Activated naive CD4-positive, alpha-beta T cell treated with anti-CD3 and anti-CD28 coated beads for 36 hours (primary cell): ENCODE measurements at places on chromosomes 6 and 20. TPM values are rescaled to one million over a fixed set of nuclear protein-coding genes. Genes with fewer than 3 reads are reported as not detected.

GRCh38 chr6:137148306-137149034 is 25.0 kb downstream of the IL22RA2 start:
- no peak for DNase-seq

NOTCH4 gene
- total RNA-seq: not detected

DNA sequence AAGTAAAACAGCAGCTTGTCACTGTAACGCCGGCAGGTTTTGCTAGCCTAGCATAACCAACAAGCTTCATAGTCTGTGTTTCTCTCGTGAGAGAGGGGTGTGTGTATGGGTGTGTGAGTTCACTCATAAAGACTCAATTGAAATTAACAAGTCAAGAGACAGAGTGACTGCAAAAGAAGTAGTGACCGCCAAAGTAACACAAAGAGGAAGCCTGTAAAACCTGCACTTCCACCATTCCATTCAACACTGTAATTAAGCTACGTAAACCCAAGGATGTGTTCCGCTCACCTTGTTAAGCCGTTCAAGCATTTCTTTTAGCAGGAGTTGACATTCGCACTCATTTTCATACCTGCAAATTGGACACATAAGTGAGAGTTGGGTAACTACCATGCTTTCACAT is 6.6 kb downstream of the BFSP1 start:
- DNase-seq: no peak

- DNase-seq: no peak
Observed at GRCh38 chr20:48215536-48215935, 430.3 kb upstream of the SULF2 start.

GPR6 gene
- total RNA-seq: not detected

GRCh38 chr6:107122748-107123147 is 7.4 kb upstream of the BEND3 start:
- DNase-seq: no peak

CCM2L gene
- total RNA-seq: not detected

TCP11 gene
- total RNA-seq: not detected

DNA sequence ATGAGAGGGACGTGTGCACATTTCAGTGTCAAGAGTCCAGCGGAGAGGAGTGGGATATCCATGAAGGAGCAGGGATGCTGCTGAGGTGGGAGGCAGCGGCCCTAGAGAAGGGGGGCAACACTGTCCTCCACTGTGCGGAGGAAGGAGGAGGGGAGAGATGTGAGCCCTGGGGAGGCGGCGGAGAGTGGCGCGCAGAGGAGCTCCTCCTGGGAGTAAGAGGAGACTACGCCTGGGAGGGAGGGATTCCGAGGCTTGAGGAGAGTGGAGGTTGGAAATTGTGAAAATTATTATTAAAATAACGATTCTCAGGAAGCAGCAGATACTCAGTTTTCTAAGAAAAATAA is 142.7 kb downstream of the CEP57L1 start:
- no peak for DNase-seq

HSPA12B gene
- total RNA-seq: not detected

HLA-DPB1 gene
- 4.0 TPM for total RNA-seq

DNA sequence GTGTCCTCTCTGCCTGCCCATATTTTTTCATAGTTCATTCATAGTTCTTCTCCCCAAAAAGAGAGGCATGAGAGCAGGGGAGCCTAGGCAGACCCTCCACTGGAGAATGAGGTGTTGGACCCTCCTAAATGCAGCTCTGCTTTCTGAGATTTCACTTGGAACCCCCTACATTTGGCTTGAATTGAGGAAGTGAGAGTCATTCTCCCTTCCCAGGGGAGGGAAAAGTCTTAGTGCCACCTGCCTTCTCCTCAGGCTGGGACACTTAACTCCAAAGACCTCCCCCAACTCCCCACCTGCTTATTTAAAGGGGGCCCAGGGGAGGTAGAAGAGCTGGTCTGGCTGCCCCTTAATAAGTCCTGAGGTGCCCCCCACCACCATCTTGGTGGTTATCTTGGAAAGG is 78.2 kb downstream of the CHMP4B start:
- DNase-seq: no peak

DNA sequence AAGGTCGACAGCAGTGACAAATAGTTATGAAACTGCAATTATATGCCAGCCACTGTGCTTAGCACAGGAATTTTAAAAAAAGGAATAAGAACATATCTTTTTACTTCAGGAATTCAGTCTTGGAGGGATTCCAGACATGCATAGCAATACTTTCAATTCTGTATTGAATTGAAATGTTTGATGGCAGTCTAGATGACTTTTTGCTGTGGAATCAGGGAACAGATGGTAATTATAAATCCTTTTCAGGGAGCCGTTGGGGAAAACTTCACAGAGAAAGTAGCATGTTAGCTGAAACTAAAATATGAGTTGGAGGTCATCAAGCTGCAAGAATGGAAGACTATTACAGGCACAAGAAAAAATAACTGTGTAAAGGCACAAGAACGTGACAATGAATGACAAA is 74.8 kb downstream of the IMPG1 start:
- DNase-seq: no peak

GRCh38 chr6:2264932-2265331 is 19.5 kb upstream of the GMDS start:
- DNase-seq: no peak

DNA sequence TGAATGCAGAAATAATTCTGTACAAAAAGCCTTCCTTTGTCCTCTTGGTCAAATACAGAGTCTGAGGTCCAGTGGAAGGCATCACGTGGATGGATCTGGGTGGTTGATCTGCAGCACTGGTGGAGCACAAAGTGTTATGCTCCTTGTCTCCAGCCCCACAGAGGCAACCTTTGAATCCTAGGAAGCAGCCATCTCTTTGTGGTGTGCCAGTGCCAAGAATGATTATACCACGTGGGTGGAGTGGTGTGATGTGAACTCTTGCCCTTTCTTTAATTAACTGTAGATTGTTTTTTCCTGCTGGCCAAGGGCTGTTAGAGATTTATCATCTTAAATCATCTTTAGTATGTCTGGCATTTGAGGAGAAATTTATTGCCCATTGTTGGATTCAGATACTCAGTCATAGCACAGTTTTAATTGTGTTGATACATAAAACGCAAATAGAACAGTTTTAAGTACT is 31.1 kb downstream of the NCOA7 start:
- no peak for DNase-seq

GRCh38 chr6:56491606-56492328 is 150.9 kb downstream of the DST start:
- DNase-seq: no peak

DNA sequence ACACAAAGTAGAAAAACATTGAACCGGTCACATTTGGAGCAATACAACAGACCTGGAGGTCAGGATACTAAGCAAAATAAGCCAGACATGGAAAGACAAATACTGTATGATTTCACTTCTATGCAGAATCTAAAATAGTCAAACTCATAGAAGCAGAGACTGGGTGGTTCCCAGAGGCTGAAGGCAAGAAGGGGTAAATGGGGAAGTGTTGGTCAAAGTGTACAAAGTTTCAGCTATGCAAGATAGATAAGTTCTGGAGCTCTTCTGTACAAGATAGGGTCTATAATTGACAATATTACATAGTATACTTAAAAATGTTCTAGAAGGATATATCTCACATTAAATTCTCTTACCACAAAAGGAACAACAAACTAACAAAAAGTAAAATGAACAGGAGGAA is 70.3 kb downstream of the TMEM244 start:
- DNase-seq: no peak

DNA sequence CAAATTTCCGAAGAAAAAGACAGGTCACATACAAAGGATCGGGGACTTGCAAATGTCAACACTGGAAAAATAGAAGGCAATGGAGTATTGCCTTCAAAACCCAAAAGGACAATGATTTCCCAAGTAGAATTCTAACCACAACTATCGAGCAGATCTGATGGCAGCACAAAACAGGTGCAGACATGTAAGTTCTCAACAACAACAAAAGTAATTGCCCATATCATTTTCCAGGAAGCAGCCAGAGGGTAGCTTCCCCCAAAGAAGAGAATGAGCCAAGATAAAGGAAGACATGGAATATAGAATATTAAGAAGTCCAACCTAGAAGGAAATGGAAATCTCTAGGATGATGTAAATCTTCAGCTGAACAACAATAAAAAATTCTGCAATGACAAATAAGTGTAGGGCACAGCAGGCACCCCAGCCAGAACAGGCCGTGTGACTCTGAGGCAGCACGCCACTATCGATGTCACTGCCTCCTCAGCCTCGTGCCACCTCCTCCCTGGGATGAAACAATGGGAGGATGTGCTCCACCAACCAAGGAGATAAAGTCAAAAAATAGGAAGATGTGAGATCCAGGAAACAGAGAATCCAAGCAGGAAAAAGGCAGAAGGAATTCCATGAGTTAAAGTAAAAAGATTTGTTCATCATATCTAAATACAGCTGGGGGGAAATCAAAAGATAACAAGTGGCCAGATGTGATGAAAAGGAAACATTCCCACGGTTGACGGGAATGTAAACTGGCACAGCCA is 34.1 kb downstream of the SERPINB1 start:
- DNase-seq: no peak

- peak; percentile 75 for DNase-seq
Observed at GRCh38 chr6:54717849-54718455, 128.6 kb upstream of the FAM83B start.

DNA sequence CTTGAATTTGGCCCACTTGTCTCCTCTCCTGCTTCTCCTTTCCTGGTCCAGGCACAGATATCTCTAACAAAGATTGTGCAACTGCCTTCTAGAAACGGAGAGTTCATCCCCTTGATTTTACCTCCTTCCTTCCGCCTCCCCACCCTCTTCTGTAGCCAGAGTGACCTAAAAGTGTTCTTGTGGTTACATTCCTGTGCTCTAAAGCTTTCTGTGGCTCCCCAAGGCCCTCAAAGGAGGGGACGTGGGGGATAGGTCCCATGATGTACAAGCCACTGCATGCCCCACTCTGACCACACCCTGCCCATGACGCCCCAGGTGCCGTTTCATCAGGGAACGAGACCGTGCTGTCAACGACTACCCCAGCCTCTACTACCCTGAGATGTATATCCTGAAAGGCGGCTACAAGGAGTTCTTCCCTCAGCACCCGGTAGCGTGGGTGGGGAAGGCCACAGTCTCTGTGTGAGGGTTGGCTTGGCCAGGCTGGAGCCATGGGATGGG is 8.2 kb downstream of the CDC25B start:
- DNase-seq: no peak

DNA sequence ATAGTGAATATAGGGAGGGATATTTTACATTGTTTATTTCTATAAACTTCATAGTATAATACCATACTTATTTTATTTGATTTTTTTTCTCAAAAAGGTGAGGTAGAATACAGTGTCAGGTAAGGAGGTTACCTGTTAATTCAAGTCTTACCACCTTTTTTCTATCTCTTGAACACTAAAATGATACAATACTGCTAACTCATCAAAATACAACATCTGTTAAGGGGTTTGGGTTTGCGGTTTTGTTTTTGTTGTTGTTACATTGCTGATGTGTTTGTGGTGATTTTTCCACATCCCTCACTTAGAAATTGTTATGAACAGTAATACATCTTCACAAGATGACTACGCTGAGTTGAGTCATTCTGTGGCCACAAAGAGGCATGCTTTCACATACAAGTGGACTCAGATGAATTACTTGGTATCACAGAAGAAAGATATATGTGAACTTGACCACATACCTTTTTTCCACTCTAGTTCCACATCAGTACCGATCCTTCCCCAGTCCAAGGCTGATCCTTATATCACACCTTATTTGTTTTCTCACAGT is 139.4 kb upstream of the ID4 start:
- no peak for DNase-seq

ZNF165 gene
- total RNA-seq: 6.1 TPM

TFAP2D gene
- total RNA-seq: not detected

DNA sequence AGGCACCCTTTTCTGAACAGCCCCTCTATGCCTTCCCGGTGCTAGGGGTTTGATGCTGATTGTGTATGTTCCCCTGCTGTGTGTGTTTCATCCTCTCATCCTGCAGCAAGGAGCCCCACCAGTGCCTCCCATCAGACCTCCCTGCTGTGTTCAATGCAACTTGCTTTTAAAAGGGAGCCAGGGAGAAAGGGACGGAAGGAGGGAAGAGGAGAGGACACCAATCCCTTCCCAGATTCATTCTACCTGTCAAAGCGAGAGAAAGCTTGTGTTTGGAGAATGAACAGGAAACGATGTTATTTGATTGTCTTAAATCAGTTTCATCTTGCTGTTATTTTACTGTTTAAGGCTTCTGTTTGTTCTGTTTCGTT is 259.2 kb downstream of the ADGB start:
- DNase-seq: no peak

IRF4 gene
- total RNA-seq: 504 TPM

TCF19 gene
- total RNA-seq: 73.3 TPM

GRCh38 chr20:53104884-53105283 is 132.7 kb downstream of the TSHZ2 start:
- no peak for DNase-seq

DNA sequence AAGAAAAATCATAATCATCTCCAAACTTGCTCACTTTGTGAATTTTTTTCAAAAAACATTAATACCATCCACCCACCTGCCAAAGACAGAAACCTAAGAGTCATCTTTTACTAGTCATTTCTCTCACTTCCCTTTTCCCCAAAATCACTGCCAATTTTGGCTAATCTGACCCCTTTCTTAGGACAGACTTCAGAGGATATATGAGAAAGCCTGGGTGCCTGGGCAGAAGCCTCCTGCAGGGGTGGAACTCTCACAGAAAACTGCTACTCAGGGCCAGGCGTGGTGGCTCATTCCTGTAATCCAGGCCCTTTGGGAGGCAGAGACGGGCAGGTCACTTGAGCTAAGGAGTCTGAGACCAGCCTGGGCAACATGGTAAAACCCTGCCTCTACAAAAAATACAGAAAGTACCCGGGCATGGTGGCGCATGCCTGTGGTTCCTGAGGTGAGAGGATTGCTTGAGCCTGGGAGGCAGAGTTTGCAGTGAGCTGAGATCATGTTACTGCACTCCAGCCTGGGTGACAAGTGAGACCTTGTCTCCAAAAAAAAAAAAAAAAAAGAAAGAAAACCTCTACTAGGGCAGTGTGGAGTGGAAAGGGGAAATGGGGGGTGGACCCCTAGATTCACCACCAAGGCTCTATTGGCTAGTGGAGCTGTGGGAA is 3.8 kb downstream of the DEK start:
- DNase-seq: peak; percentile 44

- DNase-seq: no peak
Observed at GRCh38 chr6:132669690-132670291, 10.8 kb upstream of the TAAR1 start.

- no peak for DNase-seq
Observed at GRCh38 chr20:3258429-3258828, 19.4 kb upstream of the SLC4A11 start.

- peak; percentile 57 for DNase-seq
Observed at GRCh38 chr6:133817460-133818047, 71.4 kb upstream of the TCF21 start.

DNA sequence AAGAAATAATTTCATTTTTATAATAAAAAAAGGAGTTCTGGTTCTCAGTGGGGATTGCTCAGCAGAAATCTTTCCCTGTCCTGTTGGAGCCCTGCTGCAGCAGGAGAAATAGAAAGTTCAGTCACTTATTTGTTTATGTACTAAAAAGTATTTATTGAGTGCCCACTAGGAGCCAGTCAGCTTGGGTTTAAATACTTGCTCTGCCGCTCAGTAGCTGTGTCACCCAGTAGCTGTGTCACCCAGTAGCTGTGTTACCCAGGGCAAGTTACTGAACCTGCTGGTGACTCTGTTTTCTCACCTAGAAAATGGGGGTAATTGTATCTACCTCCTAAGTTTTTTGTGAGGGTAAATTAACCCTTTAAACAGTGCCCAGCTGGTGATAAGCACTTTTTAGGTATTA is 32.9 kb downstream of the FOXF2 start:
- DNase-seq: no peak

TAB2 gene
- total RNA-seq: 66.7 TPM

MYCT1 gene
- not detected for total RNA-seq

TPBG gene
- not detected for total RNA-seq
